A549 treated with Hydrocortisone at 1 μM for 4 hours (cell line): ENCODE measurements at places on chromosomes 1 and 21. TPM values are rescaled to one million over a fixed set of nuclear protein-coding genes. Genes with fewer than 3 reads are reported as not detected.

The CA14 gene
- total RNA-seq, result not detected in 5 replicates

The LCE3E gene
- 0.30 TPM in 1 of 5 replicates, not detected in the others for total RNA-seq

The MOB3C gene
- 3.2 to 4.4 TPM (median 4.1 TPM) in 5 replicates for total RNA-seq

The KIRREL1 gene
- 17.3 to 30.5 TPM (median 23.4 TPM) in 5 replicates for total RNA-seq

The SELENBP1 gene
- total RNA-seq, result 6.1 to 7.8 TPM (median 7.5 TPM) in 5 replicates

The EBNA1BP2 gene
- 168 to 200 TPM (median 185 TPM) in 5 replicates for total RNA-seq

The NTNG1 gene
- not detected in 5 replicates for total RNA-seq

The VWA5B1 gene
- total RNA-seq, result not detected in 5 replicates

The TMCC2 gene
- total RNA-seq, result 1.2 to 1.9 TPM (median 1.5 TPM) in 5 replicates

The AQP10 gene
- total RNA-seq, result not detected in 5 replicates

The LAX1 gene
- not detected in 5 replicates for total RNA-seq

The FTCD gene
- 0.11 to 0.24 TPM (median 0.15 TPM) in 3 of 5 replicates, not detected in the others for total RNA-seq

The KRTAP19-1 gene
- total RNA-seq, result not detected in 5 replicates

The CCDC27 gene
- total RNA-seq, result not detected in 5 replicates

The WNT9A gene
- total RNA-seq, result 5.6 to 8.6 TPM (median 7.2 TPM) in 5 replicates

The KCNJ15 gene
- total RNA-seq, result 0.03 to 0.21 TPM in 2 of 5 replicates, not detected in the others

The ASCL5 gene
- 0.08 to 0.21 TPM (median 0.15 TPM) in 3 of 5 replicates, not detected in the others for total RNA-seq

The KCNN3 gene
- total RNA-seq, result 0.01 to 0.03 TPM (median 0.02 TPM) in 4 of 5 replicates, not detected in the other

The CD101 gene
- 0.09 to 0.39 TPM (median 0.16 TPM) in 5 replicates for total RNA-seq

The KCNA3 gene
- not detected in 5 replicates for total RNA-seq

The CYP4B1 gene
- 0.09 to 0.10 TPM (median 0.10 TPM) in 3 of 5 replicates, not detected in the others for total RNA-seq

The IARS2 gene
- total RNA-seq, result 90.0 to 120 TPM (median 103 TPM) in 5 replicates

The BRINP2 gene
- total RNA-seq, result 0.13 to 0.32 TPM (median 0.15 TPM) in 5 replicates

The RIMS3 gene
- 0.83 to 1.4 TPM (median 1.0 TPM) in 5 replicates for total RNA-seq

The AGT gene
- 0.05 to 0.24 TPM (median 0.13 TPM) in 5 replicates for total RNA-seq

The SLC35E2B gene
- 10.5 to 13.1 TPM (median 12.6 TPM) in 5 replicates for total RNA-seq

The NTRK1 gene
- total RNA-seq, result 0.09 to 0.25 TPM (median 0.18 TPM) in 5 replicates

The OR6K2 gene
- total RNA-seq, result not detected in 5 replicates

The COL8A2 gene
- total RNA-seq, result 0.09 to 0.14 TPM (median 0.12 TPM) in 5 replicates

The TSNAX gene
- total RNA-seq, result 35.1 to 66.7 TPM (median 40.2 TPM) in 5 replicates

The DPT gene
- not detected in 5 replicates for total RNA-seq

The ADAMTS5 gene
- not detected in 5 replicates for total RNA-seq

The NBPF10 gene
- 0.86 to 1.3 TPM (median 1.1 TPM) in 5 replicates for total RNA-seq

The LRRC39 gene
- 0.06 to 0.13 TPM (median 0.08 TPM) in 5 replicates for total RNA-seq

The TTC22 gene
- total RNA-seq, result not detected in 5 replicates

The VWA1 gene
- total RNA-seq, result 4.1 to 15.8 TPM (median 12.9 TPM) in 5 replicates

The CD1C gene
- not detected in 5 replicates for total RNA-seq

The IVL gene
- total RNA-seq, result 0.07 to 0.09 TPM (median 0.08 TPM) in 3 of 5 replicates, not detected in the others

The PGM1 gene
- total RNA-seq, result 31.6 to 41.7 TPM (median 36.6 TPM) in 5 replicates

The GJB4 gene
- 0.07 to 0.22 TPM (median 0.12 TPM) in 5 replicates for total RNA-seq

The SYCP1 gene
- total RNA-seq, result not detected in 5 replicates

The DMBX1 gene
- total RNA-seq, result 0.61 to 0.99 TPM (median 0.87 TPM) in 5 replicates

The MED8 gene
- total RNA-seq, result 34.9 to 37.9 TPM (median 37.3 TPM) in 5 replicates

The IGSF8 gene
- total RNA-seq, result 7.2 to 10.3 TPM (median 8.8 TPM) in 5 replicates
